Right renal cortex interstitium (tissue), 3 donors: ENCODE measurements at places on chromosomes 6 and 20. TPM values are rescaled to one million over a fixed set of nuclear protein-coding genes. Genes with fewer than 3 reads are reported as not detected.

COL11A2 gene
- polyA plus RNA-seq = 3.8 TPM

TP53INP2 gene
- 13.2 TPM for polyA plus RNA-seq

IPCEF1 gene
- 5.6 TPM for polyA plus RNA-seq

KHDC1 gene
- polyA plus RNA-seq = 8.5 TPM

RAB5IF gene
- polyA plus RNA-seq = 75.2 TPM

BEND3 gene
- 8.5 TPM for polyA plus RNA-seq

DNA sequence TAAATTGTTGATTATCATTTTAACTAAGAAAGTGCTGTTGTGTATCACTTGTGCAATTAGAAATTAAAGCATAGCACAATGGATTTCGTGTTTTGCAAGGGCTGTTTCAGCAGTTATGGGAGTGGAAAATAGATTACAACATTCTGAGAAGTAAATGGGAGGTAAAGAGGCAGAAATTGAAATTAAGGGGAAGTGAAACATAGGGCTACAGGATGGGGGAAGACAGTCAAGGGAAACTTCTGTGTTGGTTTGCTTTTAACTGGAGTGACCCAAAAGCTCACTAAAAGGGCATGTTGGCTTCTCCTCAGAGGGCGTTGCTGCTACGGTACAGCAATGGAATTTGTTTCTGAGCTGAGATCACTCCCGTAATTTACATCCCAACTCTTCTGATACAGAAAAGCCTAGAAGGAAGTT is 147.5 kb downstream of the BCAS1 start:
- DNase-seq = no peak

DNA sequence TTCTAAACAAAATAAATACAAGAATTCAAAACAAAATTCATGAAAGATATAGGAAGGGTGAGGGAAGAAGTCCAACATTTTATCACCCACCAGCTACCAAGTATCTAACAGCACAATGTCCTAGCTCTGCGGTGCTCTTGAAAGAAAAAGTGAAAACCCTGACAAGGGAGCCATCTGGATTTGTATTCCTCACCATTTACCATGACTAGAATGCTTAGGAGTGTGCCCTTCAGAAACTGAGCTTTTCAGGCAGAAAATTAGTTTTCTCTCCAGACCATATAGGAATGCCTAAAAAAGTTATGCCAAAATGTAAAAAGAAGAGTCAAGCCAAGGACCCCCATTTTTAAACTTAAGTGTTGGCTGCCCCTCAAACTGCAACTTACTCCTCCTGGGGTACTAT is 4.5 kb downstream of the SNX5 start:
- DNase-seq = no peak

DNA sequence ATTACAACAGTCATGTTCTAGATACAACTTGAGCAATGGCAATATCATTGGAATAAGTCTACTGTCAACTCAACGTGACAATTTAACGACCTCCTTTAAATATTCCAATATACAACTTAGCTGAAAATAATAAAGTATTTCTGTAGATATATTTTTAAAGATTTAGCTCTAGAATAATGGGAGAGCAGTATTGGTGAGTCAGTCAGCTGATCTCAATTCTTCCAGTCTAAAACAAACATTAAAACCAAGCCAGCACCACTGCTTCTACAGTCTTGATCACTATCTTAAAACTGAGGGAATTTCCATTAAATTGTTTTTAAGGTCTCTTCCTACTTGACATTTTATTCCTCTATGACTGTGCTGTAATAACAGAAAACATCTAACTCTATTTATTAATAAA is 38.2 kb downstream of the NOL7 start:
- DNase-seq = no peak

GRCh38 chr6:73566954-73567591 is 46.2 kb upstream of the EEF1A1 start:
- no peak for DNase-seq

DNA sequence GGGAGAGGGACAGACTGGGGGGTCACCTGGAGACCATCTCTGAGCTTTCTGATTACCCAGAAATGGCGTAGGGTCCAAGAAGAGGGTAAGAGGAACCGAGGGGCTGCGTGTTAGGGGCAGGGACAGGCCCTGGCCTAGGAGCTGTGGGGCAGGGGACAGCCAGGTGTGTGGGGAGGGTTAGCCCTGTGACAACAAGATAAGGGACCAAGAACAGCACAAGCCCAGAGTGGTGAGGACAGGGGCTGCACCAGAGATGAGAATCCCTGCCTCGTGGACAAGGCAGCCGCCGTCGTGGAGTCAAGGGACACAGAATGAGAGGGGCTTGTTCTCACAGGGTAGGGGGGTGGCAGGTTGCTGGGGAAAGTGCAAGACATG is 449 bp upstream of the AVP start:
- no peak for DNase-seq

DNA sequence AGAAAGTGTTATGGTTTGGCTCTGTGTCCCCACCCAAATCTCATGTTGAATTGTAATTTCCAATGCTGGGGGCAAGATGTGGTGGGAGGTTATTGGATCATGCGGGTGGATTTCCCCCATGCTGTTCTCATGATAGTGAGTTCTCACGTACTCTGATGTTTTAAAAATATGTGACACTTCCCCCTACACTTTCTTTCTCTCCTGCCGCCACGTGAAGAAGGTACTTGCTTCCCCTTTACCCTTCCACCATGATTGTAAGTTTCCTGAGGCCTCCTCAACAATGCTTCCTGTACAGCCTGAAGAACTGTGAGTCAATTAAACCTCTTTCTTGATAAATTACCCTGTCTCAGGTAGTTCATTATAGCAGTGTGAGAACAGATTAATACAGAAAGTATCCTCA is 150.8 kb downstream of the TMEM200A start:
- no peak for DNase-seq

DNA sequence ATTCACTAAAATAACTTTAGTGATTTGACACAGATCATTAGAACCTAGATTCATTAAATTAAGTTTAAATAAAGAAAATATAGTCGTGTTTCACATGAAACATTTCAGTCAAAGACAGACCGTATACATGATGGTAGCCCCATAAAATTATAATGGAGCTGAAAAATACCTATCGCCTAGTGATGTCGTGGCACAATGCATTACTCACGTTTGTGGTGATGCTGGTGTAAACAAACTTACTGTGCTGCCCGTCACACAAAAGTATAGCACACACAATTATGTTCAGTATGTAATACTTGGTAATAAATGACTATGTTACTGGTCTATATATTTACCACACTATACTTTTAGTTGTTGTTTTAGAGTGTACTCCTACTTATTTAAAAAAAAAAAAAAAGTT is 17.3 kb downstream of the DST start:
- no peak for DNase-seq

DNA sequence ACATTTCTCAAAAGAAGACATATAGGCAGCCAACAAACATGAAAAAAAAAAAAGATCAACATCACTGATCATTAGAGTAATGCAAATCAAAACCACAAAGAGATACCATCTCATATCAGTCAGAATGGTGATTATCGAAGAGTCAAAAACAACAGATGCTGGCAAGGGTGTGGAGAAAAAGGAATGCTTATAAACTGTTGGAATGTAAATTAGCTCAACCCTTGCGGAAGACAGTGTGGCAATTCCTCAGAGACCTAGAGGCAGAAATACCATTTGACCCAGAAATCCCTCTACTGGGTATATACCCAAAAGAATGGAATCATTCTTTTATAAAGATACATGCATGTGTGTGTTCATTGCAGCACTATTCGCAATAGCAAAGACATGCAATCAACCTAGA is 303.8 kb upstream of the THEMIS start:
- no peak for DNase-seq

DNA sequence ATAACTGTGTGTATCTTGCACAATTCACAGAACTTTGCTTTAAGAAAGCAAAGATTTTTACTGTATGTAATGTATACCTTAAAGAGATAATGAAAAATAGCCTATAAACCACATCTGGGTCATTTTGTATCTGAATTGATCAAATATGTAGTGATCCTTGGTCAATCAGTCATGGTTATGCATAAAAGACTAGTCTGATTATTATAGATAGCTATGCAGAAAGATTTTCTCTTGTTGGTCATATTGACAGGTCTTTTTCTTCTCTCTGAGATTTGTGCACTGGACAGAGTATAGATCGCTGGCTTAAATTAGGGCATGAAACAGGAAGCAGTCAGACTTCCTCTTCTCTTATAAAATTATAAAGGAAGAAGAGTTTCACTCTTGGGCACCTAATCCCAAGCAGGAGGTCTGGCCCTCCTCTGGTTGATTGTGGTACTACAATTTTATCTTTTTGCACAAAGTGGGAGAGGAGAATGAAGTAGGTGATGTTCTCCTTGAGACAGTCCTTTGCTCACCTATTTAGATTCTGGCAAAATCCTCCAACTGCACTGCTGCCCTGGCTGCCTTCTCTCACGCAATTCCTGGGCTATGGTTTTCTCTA is 380.9 kb upstream of the RGS17 start:
- peak; percentile 9 for DNase-seq

DNA sequence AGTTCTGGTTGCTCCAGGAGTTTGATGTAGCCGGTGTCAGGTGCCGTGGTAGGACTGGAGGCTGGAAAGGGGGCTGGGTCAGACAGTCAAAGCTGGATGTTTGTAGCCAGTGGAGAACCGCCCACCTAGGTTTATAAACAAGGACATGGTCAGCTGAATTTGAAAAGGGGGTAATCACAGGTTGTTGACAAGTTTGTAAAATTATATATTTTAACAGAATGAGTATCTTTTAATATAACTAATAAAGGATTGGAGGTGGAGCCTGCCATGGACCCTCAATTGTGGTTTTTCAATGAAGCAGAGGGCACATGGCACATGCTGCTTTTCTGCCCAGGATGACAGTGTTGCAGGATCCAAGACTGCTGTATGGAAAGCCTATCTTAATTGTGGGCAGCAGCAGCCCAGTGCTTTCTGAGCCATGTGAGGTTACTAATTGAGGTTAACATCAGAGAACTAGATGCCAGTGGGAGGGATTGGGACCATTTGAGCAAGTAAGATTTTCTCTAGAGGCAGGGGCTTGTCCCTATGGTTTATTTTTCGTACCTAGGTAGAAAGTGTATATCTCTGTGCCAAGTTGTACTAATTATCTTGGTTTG is 9.7 kb downstream of the HECA start:
- no peak for DNase-seq

DNA sequence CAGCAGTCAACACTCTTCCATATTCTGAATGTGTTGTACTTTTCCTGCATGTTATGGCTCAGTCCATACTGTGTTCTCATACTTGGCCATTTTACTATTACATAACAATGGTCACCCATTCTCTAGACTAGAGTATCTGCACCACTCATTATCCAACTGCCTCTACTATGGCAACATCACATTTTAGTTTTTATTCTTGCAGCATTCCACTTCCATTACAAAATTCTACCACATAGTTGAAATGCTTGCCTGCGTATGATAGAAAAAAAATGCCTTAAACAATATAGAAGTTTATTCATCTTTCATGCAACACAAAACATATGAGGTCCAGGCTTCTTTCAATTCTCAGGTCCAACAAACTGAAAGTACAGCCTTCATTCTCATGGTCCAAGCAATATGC is 128.0 kb downstream of the TENT5A start:
- DNase-seq = no peak

GRCh38 chr6:7668936-7669335 is 57.0 kb upstream of the BMP6 start:
- no peak for DNase-seq
